ENCODE measurements at places on chromosomes 1 and 21.

DNA sequence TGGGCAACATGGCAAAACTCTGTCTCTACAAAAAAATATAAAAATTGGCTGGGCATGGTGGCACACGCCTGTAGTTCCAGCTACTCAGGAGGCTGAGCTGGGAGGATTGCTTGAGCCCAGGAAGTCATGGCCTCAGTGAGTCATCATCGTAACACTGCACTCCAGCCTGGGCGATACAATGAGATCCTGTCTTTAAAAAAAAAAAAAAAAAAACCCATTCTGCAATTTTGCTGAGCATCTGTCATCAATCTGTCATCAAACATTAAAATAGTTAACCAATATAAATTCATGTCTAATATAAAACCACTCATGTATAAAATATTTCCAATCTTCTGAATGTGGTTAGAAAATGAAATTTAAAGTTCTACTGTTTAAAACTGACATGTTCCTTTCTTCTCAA lies 56.9 kb downstream of the LPAR3 start:
- DNase-seq = no peak

- DNase-seq = no peak
These were observed 61.7 kb downstream of the ITSN1 start for GRCh38 chr21:33703750-33704606.

DNA sequence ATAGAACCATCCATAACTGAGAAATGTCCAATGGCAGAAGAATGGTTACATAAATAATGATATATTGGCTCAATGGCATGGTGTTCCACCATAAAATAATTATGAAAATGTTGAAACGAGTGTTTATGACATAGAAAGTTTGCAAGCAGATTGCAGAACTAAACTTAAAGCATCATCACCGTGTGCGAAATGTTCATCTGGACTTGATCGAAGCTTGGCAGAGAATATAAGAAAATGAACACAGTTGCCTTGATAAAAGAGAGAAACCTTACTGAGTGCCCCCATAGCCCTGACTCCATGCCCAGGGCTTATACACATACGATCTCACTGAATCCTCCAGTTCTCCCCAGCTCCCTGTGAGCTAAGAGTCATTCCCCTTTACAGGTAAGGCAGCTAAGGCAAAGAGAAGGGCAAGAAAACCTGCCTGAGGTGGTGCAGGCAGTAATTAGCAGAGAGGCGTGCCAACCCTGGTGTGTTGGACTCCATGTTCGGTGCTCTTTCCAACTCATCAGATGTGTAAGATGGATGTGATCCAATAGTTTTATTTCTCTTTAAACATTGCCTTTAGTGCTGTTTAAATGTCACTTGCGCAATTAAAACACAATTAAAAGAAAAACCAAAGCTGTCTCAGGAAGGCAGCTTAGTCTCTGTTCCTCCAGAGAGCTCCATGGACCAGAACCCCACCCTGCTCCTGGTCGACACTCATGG lies 21.8 kb upstream of the SPOCD1 start:
- DNase-seq = no peak

- DNase-seq = no peak
These were observed 1.3 kb downstream of the KAZN start for GRCh38 chr1:14599800-14600199.

DNA sequence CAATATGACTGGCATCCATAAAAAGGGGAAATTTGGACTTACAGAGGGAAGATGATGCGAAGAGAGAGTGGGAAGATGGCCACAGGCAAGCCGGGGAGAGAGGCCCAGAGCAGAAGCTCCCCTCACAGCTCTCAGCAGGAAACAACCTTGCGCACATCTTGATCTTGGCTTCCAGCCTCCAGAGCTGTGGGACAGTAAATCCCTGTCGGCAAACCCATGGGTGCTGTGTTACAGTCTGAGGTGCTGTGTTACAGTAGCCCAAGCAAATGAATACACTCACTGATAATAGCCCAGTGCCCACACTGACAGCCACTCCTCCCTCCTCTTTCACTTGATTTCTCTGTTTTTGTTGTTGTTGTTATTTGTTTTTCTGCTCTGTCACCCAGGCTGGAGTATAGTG lies 22.4 kb downstream of the CDCA8 start:
- no peak for DNase-seq

DNA sequence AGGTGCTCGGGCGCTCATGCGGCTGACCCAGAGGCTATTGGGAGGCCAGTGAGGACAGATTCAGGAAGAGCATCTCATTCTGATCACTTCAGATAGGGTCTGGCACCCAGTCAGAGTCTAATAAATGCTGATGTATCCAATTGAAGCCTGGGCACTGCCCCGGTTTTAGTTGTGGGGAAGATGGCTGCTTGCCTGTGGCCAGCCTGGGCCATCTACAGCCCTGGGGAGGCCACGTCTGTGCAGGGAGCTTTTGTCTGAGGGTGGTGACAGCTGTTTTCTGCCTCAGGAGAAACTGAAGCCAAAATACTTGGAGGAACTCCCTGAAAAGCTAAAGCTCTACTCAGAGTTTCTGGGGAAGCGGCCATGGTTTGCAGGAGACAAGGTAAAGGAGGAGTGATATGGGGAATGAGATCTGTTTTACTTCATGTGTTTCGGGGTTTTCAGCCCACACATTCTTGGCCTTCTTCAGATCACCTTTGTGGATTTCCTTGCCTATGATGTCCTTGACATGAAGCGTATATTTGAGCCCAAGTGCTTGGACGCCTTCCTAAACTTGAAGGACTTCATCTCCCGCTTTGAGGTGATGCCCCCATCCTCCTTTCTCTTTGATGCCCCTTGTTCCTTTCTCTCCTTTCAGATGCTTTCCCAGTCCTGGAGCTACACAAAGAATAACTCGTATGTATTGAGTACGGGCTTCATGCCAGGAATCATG lies 2.8 kb downstream of the GSTM5 start:
- peak; percentile 0 for DNase-seq

GRCh38 chr1:29829448-29830344 lies 593.4 kb downstream of the PTPRU start:
- no peak for DNase-seq

DNA sequence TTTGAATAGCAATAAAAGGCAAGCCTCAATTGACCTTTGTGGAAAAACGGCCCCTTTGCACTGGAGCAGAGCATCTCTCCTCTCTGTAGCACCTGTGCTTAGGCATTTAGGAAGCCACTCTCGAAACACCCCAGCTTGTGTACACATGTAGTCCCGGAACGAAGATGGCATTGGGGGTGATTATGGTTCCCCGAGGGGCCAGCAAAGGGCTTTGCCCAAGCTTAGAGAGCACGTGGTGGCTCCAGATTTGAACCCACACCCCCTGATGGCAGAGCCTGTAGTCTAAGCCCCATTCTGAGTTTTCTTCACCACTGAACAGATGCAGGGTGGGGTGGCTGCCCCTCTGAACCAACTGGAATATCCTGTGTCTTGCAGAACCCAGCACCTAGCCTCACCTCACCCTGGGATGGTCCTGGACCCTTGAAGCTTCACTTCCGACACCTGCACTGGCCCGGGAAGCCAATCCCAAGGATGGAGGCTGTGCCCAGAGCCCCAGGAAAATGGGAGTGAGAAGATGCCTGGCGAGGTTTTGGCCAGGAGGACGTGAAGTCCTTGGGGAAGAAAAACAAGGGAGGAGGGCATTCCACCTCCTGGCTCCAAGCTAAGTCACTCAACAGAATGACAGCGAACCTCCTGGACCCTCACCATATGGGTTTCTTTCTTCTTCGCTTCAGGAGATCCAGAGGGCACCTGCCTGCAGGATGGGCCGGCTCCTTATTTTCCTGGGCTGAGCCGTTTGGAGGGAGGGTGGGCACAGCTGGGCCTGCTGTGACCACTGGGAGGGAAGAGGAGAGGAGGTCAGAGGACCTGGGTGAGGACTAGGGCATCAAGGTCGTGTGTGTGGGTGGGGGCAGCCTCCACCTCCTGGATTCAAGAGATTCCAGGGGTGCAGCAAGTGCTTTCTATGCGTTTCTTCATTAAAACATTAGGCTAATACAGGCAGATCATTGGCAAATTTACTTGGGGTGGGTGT lies 37.7 kb downstream of the IGFN1 start:
- DNase-seq = peak; percentile 0

DNA sequence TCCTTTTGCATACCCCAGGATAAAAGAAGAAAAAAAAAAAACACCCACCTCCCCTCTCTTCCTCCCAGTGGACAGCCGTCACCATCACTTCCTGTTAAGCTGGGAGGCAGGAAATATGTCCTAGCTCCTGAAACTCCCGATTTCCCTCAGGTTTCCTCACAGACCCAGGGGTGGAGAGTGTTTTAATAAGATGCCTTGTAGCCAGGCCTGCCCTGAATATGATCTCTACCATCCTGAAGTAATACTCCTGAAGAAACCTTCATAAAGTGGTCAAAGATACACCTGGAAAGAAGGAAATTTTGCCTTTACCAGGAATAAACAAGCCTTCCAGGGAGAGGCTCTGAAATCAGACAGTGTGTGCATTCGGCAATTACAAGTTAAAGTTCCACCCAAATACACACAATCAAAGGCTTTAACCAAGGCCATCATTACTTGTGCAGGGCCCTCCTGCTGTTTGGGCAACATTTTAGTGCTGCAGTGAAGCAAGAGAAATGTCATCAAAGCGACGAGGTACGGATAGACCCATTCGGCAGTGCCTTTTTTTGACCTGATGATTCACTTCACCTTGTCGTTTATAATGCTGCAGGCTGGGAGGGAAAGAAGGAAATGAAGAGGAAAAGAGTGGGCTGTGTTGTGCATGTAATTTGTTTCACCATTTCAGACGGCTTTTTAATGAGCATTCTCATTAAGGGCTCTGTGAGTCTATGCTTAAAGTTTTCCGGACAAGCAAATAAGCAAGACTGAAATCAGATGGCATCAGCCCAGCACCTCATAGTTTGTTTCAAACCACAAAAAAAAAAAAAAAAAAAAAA lies 41.0 kb upstream of the RASAL2 start:
- DNase-seq = peak; percentile 4

DNA sequence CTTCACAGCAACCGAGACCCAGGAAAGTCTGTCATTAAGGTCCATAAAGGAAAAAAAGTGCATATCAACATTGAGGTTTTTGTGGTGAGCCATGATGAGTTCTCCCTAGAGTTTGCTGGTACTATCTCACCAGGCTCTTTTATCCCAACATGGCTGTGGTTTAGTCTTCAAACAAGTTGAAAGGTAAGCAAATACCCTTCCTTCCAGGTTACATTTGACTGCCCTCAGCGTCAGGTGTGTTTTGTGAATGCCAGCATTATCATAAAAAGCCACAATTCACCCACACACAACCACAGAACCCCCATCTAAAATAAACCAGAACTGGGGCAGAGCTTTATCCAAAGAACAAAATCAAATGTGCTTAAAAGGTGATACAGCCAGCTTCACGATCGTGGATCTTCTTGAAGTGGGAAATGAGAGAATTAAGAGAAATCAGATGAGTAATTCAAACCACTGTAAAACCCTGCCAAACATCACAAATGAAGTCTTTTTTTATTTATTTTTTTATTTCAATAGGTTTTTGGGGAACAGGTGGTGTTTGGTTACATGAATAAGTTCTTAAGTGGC lies 64.7 kb downstream of the SETD4 start:
- DNase-seq = no peak

DNA sequence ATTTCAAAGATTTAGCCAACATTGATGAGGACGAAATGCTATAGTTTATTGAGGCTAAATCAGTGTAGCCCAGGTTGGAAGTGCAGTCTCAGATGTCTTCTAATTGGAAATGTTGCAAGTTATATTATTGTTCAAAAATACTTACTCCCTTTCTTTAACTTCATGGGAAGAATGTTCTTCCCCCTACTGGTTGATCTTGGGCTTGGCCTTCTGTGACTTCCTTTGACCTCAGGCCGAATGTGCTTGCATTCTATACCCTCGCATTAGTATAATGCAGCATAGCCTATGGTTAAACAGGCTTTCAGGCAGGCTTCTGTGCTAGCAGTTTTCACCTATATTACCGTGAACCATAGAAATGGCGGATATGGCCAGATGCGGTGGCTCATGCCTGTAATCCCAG lies 77.3 kb downstream of the RPE65 start:
- no peak for DNase-seq

- DNase-seq = no peak
These were observed 38.7 kb upstream of the PDC start for GRCh38 chr1:186499571-186499970.

- DNase-seq = no peak
These were observed 51.3 kb downstream of the MAST2 start for GRCh38 chr1:45854724-45855123.

GRCh38 chr1:59238993-59239392 lies 57.9 kb upstream of the FGGY start:
- DNase-seq = no peak

DNA sequence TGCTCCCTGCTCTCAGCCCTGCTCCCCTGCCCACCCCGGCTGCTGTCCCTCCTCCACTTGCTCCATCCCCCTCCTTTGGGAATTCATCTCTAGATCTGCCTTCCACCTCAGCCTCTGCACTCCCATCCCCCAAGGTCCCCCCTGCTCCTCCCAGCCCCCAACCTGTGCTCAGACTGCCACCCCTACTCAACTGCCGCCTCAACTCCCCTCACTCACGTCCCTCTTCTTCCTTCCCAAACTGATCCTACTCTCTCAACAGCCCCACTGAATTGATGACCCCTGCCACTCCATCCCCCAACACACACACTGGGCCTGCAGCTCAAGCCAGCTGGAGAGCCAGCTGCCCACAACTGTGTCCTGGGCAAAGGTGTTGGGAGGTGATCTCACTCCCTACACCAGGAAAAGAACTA lies 15.8 kb upstream of the ETV3L start:
- DNase-seq = no peak

DNA sequence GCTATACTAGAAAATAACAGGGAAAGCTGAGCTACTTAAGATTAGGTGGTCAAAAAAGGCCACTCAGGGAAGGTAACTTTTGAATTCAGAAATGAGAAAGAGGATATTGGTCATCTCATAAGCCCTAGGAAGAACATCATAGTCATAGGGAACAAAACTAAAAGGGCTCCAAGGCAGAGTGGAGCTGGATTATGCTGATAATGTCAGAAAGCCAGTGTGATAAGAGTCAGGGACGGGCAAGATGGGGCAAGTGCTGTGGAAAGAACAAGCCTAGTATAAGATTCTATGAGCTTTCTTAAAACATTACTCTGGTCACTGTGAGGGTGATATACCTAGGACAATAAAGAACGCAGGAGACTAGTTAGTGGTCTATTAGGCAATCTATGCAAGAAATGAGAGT lies 106.6 kb downstream of the DUSP10 start:
- DNase-seq = no peak

GRCh38 chr1:230211436-230212145 lies 144.6 kb downstream of the GALNT2 start:
- no peak for DNase-seq

- DNase-seq = no peak
These were observed 297.6 kb upstream of the RUNX1 start for GRCh38 chr21:35346697-35347096.

DNA sequence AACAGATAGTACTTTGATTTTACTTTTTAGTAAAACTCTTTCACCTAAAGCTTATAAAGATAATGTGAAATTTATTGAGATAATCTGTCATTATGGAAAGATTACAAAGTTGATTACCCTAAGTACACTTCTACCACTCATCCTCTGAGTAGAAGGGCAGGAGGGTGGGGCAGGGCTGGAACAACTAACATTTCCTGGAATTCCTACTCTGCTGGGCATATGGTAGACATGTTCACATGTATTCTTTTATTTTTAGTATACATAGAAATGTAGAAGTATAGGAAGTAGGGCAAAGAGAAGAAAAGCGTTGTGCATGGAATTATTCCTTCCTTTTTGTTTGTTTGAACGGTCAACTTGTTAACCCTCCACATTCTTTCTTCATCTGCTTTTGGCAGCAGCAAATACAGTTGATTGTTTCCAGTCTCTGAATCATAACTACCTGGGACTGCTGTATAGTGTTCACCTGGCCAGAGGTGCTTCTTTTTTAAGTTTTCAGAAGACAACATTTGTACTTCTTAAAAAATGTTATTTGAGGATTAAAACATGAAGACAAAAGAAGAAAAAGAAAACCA lies 85.1 kb downstream of the POU2F1 start:
- DNase-seq = no peak

Data from Ammon's horn (tissue), 1 donor.